ENCODE measurements at places on chromosomes 16 and 17.

DNA sequence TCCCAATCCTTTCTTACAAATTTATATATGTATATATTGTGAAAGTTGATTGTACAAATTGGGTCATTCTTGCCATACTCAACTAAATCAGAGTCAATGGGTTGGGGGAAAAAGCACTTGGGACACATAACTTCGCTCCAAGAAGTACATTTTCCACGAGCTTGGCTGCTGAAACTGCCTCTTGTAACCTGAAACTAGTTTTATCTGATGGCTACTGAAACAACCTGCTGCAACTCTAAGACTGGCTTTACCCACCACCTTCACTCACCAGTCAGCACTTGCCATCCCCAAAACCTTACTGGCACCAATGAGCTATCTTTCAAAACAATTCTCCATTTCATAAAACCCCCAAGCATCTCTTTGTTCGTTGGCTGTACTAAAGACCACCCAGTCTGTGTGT is 14.5 kb upstream of the MYCBPAP start:
- DNase-seq = no peak

DNA sequence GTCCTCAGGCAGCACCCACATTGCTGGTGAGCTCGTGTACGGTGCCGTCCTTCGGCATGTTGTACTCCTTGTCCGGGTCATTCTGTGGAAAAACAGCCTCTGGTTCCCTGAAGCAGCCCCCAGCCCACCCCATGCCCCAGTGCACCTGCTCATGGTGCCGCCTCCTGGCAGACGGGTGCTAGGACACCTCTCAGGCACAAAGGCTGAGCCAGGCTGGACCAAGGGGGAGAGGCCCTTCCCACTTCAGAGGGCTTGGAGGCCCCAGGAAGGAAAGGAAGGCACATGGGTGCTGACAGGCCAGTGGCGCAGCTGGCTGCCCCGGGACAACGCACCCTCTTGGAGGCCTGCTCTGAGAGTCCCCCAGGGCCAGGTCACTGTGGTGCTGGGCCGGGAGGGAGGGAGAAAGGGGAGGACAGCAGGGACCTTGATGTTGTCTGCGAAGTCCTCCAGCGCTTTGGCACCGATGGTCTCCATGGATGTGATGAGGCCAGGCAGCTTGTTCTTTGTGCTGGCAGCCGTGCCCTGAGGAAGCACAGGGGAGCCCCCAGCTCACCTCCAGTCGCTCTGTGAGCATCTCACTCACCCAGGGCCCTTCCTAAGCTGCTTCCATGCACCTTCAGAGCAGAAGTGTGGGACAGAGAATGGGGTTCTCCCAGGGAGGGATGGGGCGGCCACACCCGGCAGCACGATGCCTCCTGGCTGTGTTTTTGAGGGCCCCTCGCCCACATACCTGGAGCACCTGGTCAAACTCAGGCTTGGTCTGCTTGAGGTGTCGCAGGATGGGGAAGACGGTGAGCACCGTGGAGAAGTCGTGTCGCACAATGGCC is 9.3 kb downstream of the ZACN start:
- DNase-seq = no peak

DNA sequence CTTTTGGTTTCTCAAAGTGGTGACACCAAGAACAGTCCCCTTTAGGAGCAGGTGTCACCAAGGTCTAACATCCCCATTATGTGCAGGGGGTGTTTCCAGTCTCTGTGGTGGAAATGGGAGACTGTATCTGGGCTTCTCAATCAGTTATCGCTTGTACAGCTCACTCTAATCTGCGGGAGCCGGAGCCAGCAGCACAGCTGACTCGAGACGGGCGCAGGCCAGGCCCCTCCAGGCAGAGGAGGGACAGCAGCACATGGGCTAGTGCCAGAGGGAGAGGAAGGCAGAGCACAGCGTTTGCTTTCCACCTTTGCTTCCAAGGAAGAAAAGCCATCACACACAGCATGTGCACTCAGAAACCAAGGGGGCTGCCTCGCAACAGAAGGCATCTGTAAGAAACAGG is 91.2 kb upstream of the CREBBP start:
- DNase-seq = no peak

DNA sequence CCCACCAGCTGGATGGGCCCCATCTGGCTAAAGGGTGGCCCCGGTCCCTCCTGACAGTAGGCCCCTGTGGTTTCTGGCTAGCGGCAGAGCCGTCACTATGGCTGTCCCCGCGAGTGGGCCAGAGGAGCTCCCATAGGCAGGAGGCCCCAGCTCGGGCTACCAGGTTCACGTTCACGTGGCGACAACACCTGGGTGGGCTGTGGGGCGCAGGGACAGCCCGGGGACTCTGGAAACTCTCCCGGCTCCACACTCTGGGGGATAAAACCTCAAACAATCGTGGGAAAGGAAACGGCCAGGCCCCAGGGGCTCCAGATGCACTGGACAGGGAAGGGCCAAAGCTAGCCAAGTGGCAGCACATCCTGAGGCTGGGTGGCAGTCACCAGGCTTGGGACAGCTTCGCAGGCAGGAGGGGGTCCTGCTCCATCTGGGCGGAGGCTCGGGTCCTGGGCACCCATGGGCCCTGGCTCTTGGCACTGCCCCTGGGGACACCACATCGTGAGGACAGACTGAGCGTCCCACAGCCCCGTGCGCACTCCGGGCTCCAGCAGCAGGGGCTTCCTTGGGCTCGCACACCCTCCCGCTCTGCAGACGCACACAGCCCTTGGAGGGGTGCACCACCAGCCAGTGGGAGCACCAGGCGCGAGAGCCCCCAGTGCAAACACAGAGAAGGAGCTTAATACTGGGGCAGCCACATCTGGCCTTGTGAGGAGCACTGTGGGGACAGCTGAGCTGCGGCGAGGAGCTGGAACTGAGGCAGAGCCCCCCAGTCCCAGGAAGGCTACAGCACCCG is 4.4 kb downstream of the RNF166 start:
- no peak for DNase-seq

DNA sequence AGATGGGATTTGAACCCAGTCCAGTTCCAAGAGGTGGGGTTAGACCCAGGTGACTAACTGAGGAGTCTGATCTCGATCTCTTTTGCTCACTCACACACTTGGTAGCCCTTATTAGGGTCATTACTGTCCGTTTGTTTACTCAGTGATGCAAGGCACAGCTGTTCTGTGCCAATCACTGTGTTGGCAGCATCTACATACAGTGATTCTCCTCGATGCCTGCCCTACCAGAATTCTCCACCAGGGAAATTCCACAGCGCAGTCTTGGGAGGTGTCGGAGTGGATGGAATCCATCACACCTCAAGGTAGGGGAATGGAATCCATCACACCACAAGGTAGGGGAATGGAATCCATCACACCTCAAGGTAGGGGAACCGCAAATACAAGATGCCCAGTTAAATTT is 279.6 kb downstream of the MAF start:
- no peak for DNase-seq

All from neural crest cell (in vitro differentiated cells).